ENCODE measurements at places on chromosomes 7 and 10. TPM values are rescaled to one million over a fixed set of nuclear protein-coding genes. Genes with fewer than 3 reads are reported as not detected.

RAB19 gene
- 1.2 TPM for polyA plus RNA-seq

ADARB2 gene
- 0.34 TPM for polyA plus RNA-seq

DIP2C gene
- polyA plus RNA-seq = 15.8 TPM

OPN1SW gene
- 1.3 TPM for polyA plus RNA-seq

CFAP58 gene
- polyA plus RNA-seq = 1.6 TPM

PPP1R3C gene
- 214 TPM for polyA plus RNA-seq

ZNF853 gene
- polyA plus RNA-seq = 15.3 TPM

ANXA8L1 gene
- polyA plus RNA-seq = 0.19 TPM

AKR1C2 gene
- 9.5 TPM for polyA plus RNA-seq

OR6V1 gene
- polyA plus RNA-seq = not detected

All from right lung (tissue), 10 donors.